ENCODE measurements at places on chromosomes 4 and X.

GRCh38 chrX:130212371-130212770 lies 40.6 kb downstream of the RAB33A start:
- DNase-seq: no peak

GRCh38 chrX:99073551-99073950 lies 1336.5 kb downstream of the PCDH19 start:
- DNase-seq: no peak

GRCh38 chr4:62252728-62253127 lies 1052.6 kb downstream of the ADGRL3 start:
- DNase-seq: no peak

- DNase-seq: peak; percentile 3
Measured at GRCh38 chrX:24646745-24647182, 383 bp downstream of the PCYT1B start.

- no peak for DNase-seq
Measured at GRCh38 chrX:39675619-39676018, 422.1 kb downstream of the BCOR start.

- no peak for DNase-seq
Measured at GRCh38 chrX:11374570-11374969, 81.4 kb downstream of the AMELX start.

DNA sequence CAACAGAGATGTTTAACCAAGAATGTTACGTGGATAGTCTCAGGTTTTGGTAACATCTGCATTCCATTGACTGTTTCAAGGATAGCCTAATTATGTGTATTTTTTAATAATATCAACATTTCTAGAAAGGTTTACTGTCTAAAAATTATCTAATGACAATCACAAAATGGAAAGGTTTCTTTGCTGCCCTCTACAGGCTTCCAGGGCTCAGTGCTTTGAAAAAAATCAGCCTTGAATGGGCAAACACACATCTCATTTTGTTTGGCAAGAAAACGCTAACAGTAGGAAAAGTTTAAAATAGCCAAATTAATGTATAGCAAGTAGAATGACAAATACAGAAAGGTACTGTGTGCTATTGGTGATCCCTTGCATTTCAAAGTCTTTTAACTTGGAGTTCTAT lies 223.4 kb upstream of the PRPS2 start:
- DNase-seq: peak; percentile 2

- DNase-seq: peak; percentile 67
Measured at GRCh38 chr4:170243662-170244288, 154.0 kb upstream of the AADAT start.

- DNase-seq: peak; percentile 73
Measured at GRCh38 chr4:19711871-19712270, 539.8 kb upstream of the SLIT2 start.

- DNase-seq: no peak
Measured at GRCh38 chr4:168488869-168489274, 8.0 kb upstream of the PALLD start.

- DNase-seq: peak; percentile 59
Measured at GRCh38 chrX:134622813-134623185, 35.5 kb downstream of the PLAC1 start.

DNA sequence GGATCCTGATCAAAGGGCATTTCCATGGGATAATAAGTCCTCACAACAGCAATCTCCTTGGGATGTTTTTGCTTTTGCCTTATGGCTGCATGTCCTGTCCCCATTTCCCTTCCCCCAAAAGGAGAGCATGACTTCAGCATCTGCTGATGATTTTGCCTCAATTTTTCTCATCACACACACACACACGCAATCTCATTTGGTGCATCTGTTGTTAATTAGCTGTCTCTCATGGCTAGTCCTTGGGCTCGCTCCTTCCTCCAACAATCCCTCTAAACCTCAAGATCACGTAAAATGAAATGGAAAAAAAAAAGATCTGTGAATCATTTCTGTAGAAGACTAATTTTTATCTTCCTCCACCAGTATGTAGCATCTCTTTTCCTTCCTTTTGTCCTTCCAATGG lies 153.6 kb downstream of the RBMX2 start:
- DNase-seq: peak; percentile 91

DNA sequence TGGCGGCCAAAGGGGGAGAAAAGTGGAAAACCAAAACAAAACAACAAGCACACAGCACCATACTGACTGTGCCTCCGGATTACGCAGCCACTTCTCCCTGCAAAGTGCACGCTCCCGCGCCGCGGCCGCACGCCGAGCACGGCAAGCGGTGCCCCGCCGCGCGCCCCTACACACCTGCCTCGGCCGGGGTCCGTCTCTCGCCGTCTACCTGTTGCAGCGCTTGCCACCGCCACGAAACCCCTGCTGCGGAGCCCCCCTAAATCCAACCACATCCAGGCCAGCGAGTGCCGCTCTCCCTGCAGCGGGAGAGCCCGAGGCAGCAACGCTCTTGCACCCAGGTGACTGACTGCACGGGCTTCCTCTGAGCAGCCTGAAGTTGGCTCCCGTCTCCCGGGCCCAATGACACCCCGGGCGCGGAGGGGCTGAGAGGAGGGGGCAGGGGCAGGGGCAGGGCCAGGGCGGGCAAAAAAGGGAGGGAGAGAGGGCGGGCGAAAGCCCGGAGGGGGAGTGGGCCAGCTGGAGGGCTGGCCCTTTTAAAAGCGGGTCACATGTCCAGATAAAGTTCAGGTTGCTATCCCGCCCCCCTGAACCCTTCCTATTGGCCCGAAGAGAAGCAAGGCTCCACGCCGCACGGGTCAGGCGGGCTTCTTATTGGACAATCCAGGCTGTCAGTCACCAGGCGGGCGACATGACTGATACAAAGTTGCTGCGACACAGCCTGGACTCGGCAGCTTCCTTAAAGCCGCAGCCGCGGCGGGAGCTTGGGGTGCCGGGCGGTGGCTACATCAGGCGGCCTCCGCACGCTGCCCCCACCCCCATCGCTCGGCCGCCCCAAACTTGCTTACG lies at the start of gene NR3C2:
NR3C2 (minus strand) TSS at position 429 of the 846 bp plus-strand sequence.
- peak; percentile 96 for DNase-seq

DNA sequence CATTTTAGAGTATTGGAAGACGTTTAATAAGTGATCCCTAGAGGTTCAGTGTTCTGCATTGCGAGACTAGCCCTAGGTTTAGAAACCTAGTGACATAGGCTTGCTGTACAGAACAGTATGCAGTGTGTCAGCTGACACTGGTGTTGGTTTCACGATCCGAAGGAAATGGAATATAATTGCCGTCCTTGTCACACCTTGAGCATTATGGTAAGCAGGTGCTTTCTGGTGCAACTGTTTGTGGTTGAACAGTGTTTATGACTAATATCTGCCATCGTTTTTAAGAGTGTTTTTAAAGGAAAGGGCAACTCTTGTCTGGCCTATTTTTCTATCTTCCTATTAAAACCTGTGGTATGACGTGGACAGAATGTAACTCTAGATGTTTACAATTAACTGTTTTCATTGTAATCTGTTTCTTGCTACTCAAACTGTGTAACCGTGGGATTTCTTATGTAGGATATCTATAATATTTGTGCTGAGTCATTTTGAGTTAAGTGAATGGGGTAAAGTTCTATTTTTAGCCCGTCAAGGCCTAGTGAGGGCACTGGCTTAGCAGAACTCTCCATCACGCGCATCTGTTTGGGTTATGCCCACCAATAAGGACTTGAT lies 53.8 kb upstream of the TBC1D14 start:
- DNase-seq: peak; percentile 58

- DNase-seq: peak; percentile 53
Measured at GRCh38 chr4:40046311-40046980, 10.2 kb upstream of the N4BP2 start.

DNA sequence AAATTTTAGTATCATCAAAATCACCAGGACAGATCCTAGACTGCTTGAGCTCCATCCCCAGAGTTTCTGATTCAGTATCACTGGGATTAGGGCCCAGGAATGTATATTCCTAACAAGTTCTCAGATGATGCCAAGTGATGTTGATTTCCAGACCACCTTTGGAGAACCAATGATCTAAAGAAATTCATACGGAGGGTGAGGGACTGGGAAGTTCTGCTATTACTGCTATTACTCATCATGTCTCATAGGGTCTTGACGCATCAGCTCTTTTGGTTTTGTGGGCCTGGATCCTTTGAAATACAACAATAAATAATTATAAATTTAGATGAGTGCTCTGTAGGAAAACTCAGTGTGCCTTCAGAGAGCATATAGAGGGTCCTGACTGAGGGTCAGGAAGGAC lies 59.8 kb upstream of the LGI2 start:
- peak; percentile 56 for DNase-seq

- no peak for DNase-seq
Measured at GRCh38 chrX:84259868-84260267, 71.9 kb upstream of the RPS6KA6 start.

DNA sequence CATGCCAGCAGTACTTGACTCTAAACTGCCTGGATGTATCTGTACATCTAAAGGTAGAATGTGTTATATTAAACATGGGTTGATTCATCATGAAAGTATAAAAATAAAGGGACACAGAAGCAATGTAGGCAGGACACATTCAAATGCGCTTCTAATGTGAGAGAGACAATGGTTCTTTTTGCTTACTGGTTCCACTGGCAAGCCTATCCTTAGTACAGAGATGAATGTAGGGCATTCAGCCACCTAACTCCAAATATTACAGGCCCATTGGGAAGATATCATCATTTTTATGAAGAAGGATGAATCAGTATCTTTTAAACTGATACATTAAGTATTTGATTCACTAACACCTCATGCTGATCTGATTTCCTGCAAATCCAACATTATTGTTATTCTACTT lies 18.0 kb downstream of the CDKL2 start:
- no peak for DNase-seq

DNA sequence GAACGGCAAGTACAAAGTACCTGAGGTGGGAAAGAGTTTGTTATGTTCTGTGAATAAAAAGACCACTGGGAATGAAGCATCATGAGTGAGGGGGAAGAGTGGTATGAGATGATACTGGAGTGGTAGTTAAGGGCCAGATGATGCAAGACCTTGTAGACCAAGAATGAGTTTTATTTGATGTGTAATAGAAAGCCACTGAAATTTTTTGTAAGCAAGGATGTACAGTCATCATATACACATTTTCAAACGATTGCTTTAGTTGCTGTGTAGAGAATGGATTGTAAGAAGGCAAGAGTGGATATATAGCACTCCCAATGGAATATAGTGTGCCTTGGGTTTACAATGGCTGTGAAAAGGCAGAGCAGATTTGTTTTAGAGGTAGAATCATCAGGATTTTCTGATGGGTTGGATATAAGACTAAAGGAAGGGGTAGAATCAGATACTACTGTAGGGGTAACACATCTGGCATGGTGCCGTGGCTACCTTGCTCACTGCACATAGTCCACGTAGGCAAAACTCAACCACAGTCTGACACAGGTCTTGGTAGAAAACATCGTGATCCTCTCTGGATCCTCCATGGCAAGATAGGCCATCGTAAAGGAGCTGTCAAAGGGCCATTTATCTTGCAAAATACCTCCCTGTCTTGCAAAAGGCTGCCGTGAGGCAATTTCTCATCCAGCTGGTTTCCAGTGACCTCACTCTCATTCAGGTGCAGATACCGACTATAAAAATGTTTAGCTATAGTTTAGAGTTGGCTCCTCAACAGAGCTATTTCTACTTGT lies 14.9 kb downstream of the TIFA start:
- peak; percentile 92 for DNase-seq

All from fibroblast of skin of abdomen (primary cell).